Adrenal gland (tissue), 19 donors: ENCODE measurements at places on chromosomes 12 and 14.

- DNase-seq, result no peak
Observed at GRCh38 chr14:60756847-60757246, 22.3 kb downstream of the MNAT1 start.

DNA sequence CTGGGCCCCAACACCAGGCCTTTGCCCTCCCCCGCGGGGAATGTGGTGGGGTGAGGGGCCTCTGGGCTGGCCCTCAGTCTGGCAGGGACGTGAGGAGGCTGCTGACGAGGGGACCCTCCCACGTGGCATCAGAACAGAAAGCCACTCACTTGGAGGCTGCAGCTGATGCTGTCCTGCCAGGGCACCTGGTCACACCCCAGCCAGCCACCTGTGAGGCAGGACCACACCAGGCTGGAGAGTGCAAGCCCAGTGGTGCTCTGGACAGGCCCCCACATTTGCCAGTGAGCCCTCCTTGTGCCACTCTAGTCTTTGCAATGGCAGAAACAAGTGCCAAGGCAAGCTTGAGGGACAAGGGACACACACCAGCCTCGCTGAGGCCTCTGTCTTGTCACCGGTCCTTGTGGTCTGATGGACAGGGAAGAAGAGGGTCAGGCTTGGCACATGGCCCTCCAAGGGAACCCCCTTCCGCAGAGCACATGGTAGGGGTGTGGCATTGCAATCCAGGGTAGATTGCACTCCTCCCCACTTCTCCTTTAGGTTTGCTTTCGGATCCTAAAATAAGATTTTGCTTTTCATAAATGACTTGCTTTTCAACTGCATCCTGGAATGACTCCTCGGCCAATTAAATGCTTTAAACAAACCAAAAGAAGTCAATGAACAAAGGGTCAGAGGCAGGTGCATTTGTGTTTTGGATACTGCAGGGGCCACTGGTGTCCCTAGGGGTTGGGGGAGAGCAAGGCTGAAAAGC, 53.7 kb downstream of the CCDC88C start:
- DNase-seq, result peak; percentile 50

GRCh38 chr14:68780358-68781160, 12.3 kb downstream of the ZFP36L1 start:
- peak; percentile 75 for DNase-seq

DNA sequence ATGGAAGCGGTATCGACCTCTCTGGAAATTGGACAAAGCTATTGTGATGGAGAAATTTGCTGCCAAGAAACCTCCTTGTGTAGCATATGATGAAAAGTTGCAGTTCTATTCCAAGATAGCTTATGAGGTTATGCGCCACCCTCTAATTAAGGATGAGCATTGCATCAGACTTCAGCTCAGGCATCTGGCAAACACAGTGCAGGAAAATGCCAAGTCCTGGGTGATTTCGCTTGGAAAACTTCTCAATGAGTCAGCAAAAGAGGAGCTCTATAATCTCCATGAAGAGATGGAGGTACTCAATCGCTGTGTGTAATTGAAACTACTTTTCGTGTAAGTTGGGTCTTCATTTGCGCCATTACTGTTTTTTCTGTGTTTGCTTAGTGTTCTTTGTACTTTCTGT, 51.2 kb downstream of the DNAH10 start:
- no peak for DNase-seq

- no peak for DNase-seq
Observed at GRCh38 chr12:52277486-52278245, 3.2 kb downstream of the KRT86 start.

DNA sequence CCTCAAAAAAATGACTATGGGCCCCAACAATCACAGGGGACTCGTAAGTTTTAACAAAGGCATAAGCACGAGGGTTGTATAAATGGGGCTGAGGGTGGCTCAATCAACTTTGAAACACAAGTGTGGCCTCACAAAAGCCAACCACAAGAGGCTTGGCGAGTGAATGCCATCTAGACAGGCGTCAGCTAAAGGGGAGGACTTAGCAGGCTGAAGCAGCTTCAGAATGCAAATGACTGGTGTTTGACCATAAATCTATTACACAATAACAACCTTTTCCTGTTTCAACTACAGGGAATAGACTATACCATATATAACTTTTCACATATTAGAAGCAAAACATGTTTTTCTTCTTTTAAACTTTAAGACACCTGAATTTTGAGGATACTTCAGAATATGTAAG, 777.9 kb downstream of the FSCB start:
- no peak for DNase-seq

DNA sequence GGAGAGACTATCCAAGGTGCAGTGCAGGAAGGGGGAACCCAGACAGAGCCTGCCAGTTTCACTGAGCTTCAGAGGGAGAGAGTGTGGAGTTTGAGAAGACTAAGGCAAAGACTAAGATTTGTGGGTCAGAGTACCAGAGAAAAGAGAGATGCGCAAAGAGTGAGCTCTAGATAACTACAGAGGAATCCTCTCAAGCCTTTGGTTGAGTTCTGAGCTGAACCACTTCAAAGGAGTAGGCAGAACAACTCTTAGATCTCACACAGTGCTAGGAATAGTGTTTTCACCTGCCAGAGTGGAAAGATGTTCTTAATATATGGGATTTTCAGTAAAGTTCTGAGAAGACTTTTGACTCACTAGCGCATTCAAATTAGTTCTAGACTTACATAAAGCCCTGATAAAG, 10.7 kb upstream of the M6PR start:
- no peak for DNase-seq

- peak; percentile 51 for DNase-seq
Observed at GRCh38 chr14:61489932-61490331, 168.6 kb downstream of the PRKCH start.

DNA sequence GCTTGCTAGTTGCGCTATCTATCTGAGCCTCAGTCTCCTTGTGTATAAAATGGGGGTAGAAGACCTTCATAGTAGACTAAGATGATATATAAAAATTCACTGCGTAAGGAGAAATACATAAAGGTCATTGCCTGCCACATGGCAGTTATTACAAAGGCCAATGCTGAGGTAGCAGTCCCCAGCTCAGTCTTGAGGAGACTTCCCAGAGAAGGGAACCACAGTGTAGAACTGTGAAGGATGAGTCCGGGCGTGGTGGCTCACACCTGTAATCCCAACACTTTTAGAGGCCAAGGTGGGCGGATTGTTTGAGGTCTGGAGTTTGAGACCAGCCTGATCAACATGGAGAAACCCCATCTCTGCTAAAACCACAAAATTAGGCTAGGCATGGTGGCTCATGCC, 17.1 kb upstream of the SP7 start:
- DNase-seq, result no peak

- no peak for DNase-seq
Observed at GRCh38 chr14:75627406-75627805, 33.3 kb downstream of the ERG28 start.

- peak; percentile 83 for DNase-seq
Observed at GRCh38 chr12:27703720-27704452, 6.7 kb upstream of the MRPS35 start.
